ENCODE measurements at places on chromosomes 5 and 9. TPM values are rescaled to one million over a fixed set of nuclear protein-coding genes. Genes with fewer than 3 reads are reported as not detected.

GRCh38 chr5:120396186-120396585 is 67.9 kb upstream of the PRR16 start:
- no peaks in the 10 kb centered on the region for H3K4me1 ChIP-seq
- DNase-seq = no peak
- no peaks in the 10 kb centered on the region for H3K36me3 ChIP-seq
- H3K27ac ChIP-seq = no peak overlapping the region
- no peaks in the 10 kb centered on the region for H3K27me3 ChIP-seq

C9orf152 gene
- total RNA-seq = not detected

DNA sequence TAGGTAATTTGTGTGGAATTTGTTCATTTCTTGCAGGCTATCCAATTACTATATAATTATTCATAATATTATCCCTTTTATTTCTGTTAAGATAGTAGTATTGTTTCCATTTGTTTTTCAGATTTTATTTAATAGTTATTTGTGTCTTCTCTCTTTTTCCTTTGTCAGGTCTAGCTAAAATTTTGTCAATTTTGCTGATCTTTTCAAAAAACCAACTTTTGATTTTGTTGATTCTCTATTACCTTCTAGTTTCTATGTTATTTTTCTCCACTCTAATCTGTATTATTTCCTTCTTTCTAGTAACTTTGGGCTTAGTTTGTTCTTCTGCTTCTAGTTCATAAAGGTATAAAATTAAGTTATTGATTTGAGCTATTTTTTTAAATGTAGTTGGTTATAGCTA is 76.3 kb downstream of the OSTF1 start:
- no peaks in the 10 kb centered on the region for H3K4me1 ChIP-seq
- H3K4me3 ChIP-seq = no peak overlapping the region
- peaks cover 5% of the 10 kb centered on the region for H3K36me3 ChIP-seq
- no peaks in the 10 kb centered on the region for H3K27me3 ChIP-seq

GRM6 gene
- total RNA-seq = not detected

DNA sequence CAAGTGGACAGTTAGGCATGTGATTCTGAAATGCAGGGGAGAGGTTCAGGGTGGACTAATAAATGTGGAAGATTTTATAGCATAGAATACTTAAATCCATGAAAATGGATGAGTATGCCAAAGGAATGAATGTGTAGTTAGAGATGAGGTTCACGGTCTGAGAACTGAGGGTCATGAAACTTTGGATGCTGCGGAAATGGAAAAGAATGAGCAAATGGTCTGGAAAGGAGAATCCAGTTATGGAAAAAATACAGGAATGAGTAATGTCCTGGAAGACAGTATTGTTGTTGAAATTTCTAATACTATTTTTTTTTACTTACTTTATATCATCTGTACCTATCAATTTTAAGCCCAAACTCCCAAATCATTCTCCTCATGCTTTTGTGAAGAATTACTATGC is 2369.4 kb downstream of the MAT2B start:
- H3K27me3 ChIP-seq = no peaks in the 10 kb centered on the region
- no peak overlapping the region for H3K27ac ChIP-seq
